SJCRH30 (cell line): ENCODE measurements at places on chromosomes 11 and 22.

GRCh38 chr11:64536396-64536941 lies 54.6 kb upstream of the SLC22A12 start:
- no peak for DNase-seq

DNA sequence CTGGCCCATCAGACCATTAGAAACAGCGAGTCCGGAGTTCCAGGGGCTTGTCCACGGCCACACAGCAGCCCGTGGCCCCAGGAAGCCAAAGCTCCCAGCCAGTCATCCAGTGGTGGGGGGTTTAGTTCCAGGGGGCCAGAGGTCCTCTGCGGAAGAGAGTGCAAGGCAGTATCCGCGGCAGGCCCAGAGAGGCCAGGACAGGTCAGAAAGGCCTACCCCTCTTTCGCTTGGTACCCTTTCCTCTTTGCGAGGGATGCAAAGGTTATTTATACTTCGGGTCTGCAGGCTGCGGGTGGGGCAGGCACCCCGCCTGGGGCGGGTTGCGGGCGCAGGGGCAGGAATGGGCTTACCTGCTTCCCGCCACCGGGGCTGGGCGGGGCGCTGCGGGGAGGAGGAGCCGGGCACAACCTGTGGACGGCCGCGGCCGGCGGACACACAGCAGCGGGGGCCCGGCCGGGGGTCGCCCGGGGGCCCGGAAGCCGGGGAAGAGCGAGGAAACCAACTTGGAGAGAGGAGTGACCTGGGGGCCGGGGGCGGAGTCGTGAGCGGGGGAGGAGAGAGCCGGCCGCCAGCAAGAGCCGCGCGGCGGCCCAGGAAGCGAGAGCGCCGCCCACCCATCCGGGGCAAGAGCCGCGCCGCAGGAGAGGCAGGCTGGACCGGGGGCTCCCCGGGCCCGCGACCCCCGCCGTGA lies at the start of gene SH3BP1:
TSS of gene SH3BP1 (plus strand) at position 600 of the 691 bp plus-strand sequence. CDS start 119 bp downstream, outside the sequence.
- peak; percentile 64 for DNase-seq

DNA sequence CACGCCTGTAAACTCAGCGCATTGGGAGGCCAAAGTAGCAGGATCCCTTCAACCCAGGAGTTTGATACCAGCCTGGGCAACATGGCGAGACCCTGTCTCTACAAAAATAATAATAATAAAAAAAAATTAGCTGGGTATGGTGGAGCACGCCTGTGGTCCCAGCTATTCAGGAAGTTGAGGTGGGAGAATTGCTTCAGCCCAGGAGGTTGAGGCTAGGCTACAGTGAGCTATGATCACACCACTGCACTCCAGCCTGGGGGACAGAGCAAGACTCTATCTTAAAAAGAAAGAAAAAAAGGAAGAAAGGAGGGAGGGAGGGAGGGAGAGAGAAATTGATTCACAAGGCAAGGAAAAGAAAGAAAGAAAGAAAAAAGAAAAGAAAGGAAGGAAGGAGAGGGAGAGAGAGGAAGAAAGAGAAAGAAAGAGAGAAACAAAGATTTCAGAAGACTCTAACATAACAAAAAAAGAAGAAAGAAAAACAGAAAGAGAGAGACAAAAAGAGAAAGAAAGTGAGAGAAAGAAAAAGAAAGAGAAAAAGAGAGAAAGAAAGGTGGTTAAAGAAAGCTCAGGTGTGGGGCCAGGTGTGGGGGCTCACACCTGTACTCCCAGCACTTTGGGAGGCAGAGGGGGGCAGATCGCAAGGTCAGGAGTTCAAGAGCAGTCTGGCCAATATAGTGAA lies 37.3 kb upstream of the MYH9 start:
- DNase-seq, result no peak

DNA sequence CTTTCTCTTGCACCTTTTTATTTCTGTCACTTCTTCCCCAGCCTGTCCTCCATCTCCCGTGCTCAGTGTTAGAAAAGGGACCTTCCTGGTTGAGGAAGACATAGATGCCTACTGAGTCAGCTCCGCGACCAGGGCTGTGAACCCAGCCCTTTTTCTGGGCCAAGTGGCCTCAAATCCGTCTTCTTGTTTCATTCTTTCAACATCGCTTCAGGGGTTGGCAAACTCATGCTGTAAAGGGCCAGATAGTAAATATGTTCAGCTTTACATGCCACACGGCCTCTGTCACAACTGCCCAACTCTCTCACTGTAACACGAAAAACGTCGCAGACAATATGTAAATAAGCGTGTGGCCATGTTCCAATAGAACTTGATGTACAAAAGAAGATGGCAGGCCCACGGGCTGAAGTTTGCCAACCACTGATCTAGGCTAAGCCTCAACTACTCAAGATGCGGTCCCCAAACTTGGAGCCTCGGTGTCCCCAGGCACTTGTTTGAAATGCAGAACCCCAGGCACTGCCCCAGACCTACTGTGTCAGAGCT lies 338.4 kb downstream of the MN1 start:
- no peak for DNase-seq

- DNase-seq, result no peak
Observed at GRCh38 chr11:116857316-116857715, 19.9 kb upstream of the APOA1 start.

- no peak for DNase-seq
Observed at GRCh38 chr22:39873965-39874364, 19.6 kb downstream of the ENTHD1 start.

- DNase-seq, result no peak
Observed at GRCh38 chr11:132046288-132046865, 676.0 kb downstream of the NTM start.

- peak; percentile 29 for DNase-seq
Observed at GRCh38 chr11:2534134-2534956, 89.5 kb downstream of the KCNQ1 start.

DNA sequence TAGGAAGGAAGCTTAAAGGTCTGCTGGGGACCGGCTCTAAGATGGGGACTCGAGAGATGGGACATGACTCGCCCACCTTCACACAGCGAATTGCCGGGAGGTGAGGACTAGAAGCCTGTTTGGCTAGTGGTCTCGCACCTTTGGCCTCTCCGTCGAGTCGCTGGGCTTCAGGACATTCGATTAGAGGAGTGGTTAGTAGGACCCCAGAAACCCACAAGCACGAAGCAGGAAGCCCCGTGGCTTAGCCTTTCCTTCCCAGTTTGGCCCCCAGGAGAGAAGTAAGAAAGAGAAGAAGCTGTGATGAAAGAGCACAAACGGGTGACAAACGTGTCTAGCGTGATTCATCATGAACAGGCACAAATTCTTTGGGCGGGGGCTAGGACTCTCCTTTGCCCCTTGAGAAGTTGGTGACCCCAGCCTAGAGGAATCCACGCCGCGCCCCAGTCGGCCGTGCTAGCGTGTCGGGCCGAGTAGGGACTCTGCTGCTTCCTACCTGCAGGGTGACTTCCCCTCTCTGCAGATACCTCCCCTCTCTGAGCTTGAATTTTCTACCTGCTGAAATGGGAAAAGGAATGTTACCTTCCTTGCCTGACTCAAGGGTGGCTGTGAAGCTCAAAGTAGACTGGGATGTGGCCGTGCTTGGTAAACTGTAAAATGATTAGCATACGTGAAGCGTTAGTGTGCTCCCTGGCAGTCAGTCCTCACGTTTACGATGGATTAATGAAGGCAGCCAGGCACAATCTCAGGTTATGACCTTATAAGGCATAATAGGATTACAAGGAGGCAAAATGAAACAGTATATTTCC lies 1.1 kb upstream of the ADM start:
- DNase-seq, result no peak

DNA sequence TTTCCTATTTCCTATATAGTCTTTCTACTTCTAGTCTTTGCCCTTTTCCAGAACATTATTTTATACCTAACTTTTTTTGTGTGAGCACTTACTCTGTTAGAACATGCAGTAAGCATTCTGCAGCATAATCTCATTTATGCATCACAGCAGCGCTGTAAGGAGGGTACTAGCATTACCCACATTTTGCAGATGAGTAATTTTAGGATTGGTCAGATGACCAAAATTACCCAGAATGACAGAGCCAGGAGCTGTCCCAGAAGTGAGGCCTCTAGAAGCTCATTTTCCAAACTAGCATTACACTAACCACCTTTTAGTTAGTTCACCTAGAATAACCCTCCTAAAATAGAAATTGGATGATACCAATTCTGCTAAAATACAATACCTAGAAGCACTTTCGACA lies 47.1 kb upstream of the ARHGAP32 start:
- DNase-seq, result no peak

- DNase-seq, result no peak
Observed at GRCh38 chr22:47552541-47553205, 790.2 kb downstream of the TBC1D22A start.

GRCh38 chr11:109241988-109242536 lies 179.9 kb upstream of the C11orf87 start:
- no peak for DNase-seq

GRCh38 chr11:124167826-124168231 lies 15.3 kb upstream of the OR10D3 start:
- DNase-seq, result no peak

- DNase-seq, result no peak
Observed at GRCh38 chr22:30921108-30921507, 47.5 kb downstream of the MORC2 start.

DNA sequence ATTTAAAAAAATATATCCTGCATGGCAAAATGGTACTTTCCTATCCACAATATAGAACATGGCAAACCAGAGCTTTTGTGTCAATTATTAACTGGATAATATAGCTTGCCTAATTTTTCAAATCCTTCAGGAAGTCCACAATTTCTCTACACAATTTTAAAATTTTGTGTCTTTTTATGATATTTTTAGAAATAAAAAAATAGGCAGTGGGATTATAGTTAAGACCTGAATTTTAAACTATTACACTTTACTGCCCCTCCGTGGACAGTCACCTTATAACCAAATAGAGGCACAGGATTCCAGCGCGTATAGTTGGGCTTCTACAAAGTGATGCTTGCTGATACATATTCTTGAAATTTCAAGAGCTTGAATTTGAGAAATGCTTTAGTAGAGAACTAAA lies 2.1 kb upstream of the DMC1 start:
- no peak for DNase-seq

GRCh38 chr11:86559311-86559945 lies 113.0 kb downstream of the ME3 start:
- peak; percentile 19 for DNase-seq

DNA sequence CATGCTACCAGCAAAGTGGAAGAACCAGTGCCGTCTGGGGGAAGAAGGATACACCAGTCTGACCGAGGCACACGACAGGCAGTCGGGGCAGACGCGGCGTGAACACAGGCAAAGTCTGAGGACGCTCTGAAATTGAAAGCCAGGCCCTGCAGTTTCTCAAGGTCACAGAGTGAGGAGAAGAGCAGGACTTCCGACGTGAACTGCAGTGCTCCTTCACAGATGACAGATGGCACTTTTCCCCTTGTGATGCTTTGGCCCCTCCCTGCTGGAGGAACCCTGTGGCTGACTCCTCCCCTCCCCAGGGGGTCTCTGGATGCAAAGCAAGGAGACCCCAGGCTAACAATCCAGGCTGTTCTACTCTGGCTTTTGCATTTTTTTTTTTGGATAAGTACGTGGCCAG lies 19.6 kb upstream of the JAM3 start:
- DNase-seq, result no peak

DNA sequence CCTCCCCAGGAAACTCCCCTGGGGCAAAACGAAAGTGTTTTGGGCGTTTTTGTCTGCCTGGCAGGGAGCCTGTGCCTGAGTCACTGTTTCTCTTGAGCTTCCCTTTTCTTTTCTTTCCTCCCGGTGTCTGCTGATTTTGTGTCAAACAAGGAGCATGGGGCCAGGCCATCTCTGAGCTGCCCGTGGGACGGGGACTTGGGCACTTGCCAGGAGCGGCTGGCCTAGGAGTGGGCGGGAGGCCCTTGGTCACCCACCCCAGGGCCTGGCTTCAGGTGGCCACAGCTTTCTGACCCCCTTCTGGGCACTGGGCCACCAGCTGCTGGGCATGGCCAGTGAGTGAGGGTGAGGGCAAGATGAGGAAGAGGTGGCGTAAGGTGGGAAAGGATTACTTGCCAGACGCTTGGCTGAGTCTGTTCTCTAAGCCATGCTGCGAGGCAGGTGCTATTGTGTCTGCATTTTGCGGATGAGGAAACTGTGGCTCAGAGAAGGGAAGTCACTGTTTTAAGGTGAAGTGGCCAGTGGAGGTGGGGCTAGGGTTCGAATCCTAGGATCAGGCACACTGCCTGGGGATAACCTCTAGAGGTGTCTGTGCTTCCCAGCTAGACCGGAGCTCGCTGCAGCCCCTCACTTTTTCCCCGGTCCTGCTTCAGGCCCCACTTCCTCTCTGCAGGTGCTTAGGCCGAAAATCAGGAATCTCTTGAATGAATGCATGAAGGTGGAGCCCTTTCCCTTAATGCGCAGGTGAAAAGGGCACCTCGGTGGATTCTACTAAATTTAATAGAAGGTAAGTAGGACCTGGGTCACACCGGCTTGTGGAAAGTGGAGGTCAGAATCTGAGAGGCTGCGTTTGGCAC lies 7.8 kb upstream of the NFAM1 start:
- no peak for DNase-seq

GRCh38 chr22:26460202-26460601 lies 23.4 kb downstream of the HPS4 start:
- no peak for DNase-seq

DNA sequence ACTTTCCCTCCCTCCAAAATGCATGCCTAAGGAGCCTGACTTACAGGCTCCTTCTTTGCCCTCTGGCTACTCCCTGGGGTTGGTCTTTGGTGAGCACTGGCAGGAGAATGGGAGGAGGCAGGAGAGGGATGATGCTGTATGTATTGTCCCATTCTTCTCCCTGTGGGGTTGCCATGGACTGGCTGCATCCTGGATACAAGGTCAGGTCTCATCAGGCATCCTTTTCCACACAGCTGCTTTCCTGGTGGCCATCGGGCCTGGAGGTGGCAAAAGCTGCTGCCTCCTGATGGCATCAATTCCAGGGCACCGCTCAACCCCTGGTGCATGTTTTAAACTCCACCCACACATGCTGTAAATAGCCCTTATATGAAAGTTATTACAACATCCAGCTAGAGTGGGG lies 257.2 kb downstream of the ETS1 start:
- DNase-seq, result no peak

GRCh38 chr11:12426176-12426575 lies 48.8 kb downstream of the PARVA start:
- DNase-seq, result no peak

DNA sequence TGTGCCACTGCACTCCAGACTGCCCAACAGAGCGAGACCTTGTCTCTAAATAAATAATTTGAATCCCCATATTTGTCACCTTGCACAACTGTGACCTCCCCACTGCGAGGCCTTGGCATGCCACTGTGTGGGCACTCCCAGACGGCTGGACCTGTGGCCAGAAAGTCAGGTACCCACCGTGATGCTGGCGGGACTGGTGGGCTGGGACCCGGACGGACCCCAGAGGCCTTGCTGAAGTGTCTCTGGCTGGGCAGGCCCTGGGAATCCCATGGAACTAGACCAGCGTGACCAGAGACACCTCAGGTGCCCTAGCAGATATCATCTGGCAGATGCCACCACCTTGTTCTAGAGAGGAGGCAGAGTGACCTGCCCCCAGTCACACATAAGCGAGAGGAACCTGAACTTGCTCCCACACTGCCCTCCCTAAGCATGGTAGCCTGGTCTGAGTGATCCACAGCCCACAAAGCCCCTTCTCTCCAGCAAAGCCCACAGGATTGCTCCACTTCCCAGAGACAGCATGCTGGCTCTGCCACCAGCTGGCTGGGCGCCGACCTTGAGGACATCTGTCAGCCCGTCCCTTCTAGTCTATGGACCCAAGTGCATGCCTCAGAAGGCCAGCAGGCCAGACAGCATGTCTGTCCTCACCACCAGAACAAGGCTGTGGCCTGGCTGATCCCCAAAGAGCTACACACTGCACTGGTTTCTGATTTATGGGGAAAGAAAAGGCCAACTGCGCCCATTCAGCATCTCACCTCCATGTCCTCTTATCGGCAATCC lies 9.5 kb downstream of the MACROD1 start:
- DNase-seq, result no peak
